Right lung (tissue), 10 donors: ENCODE measurements at places on chromosomes 7 and 10.

GRCh38 chr10:32318476-32318896 lies 28.5 kb downstream of the EPC1 start:
- no peak for DNase-seq

- DNase-seq, result no peak
These were observed 14.2 kb upstream of the NPTX2 start for GRCh38 chr7:98602755-98603398.

DNA sequence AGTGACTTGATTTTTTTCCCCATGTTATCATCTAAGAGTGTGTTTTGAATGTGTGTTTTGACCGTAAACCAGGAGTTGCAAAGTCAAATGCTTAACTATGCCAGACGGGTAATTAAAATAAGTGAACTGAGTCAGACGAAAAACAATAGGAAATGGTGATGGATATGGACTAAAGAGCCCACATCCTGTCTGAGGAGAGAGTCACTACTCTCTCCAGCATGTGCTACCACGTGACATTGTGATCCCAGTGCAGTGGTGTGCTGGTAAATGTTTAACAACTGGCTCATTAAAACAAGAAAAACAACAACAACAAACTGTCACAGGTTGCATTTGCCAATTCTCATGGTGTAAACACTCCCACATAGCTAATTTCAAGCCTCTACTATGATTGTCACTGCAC lies 164.3 kb downstream of the SUGCT start:
- no peak for DNase-seq

GRCh38 chr10:124066126-124066700 lies 27.2 kb downstream of the CHST15 start:
- no peak for DNase-seq

DNA sequence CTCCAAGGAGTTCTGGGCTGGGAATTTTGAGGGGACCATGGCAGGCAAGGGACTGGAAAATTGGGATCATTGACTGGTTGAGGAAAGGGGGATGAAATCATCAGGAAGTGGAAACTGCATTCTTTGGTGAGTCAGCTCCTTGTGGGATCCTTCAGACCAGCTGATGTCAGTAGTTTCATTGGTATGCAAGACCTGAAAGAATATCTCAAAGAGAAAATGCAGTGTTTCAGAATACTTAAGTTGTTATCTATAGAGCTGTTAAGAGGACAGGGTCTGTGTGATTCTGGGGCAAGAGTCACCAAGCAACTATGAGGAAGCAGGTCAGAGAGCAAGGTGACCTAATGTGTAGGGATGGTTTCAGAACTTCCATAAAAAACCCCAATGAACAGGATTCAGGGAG lies 595.9 kb upstream of the AUTS2 start:
- no peak for DNase-seq

GRCh38 chr7:129055294-129055816 lies 444 bp upstream of the TNPO3 start:
- no peak for DNase-seq

GRCh38 chr7:116315803-116316202 lies 105.5 kb downstream of the TES start:
- DNase-seq, result no peak

GRCh38 chr10:115084277-115084850 lies 8.8 kb upstream of the ATRNL1 start:
- no peak for DNase-seq

GRCh38 chr7:24854866-24855265 lies 97.6 kb upstream of the GSDME start:
- DNase-seq, result no peak

- DNase-seq, result no peak
These were observed 25.2 kb upstream of the PRR15 start for GRCh38 chr7:29538389-29538788.

DNA sequence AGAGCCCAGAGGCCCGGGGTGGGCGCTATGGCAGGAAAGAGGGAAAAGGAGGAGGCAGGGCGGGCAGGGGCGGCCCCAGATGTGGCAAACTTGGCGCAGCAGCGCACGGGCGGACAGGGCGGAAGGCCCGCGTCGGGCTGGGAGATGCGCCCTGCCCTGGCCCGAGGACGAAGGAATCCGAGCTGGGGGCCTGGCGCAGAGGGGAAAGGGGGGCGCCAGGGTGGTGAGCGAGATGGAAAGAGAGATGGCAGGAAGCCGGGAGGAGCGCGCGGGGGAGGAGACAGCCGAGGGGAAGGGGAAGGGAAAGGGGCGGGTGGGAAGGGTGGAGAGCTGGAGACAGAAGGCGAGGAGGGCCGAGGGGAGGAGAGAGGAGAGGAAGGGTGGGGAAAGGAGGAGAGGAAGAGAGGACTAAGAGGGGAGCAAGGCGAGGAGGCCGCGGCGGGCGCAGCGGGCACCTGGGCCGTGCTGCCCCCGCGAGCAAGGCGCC lies at the start of gene MARVELD1:
TSS of gene MARVELD1 (plus strand) at position 392 of the 487 bp plus-strand sequence. CDS start 147 bp downstream, outside the sequence.
- peak; percentile 87 for DNase-seq

- no peak for DNase-seq
These were observed 569.0 kb upstream of the SORCS1 start for GRCh38 chr10:107733328-107734130.

GRCh38 chr7:91446819-91447218 lies 182.6 kb downstream of the FZD1 start:
- DNase-seq, result no peak

- DNase-seq, result no peak
These were observed 24.6 kb downstream of the PRR15 start for GRCh38 chr7:29588212-29588611.

GRCh38 chr10:100621360-100622205 lies 85.8 kb downstream of the HIF1AN start:
- peak; percentile 13 for DNase-seq

- DNase-seq, result no peak
These were observed 15.9 kb upstream of the C10orf53 start for GRCh38 chr10:49663596-49663995.

- no peak for DNase-seq
These were observed 38.2 kb downstream of the LYZL1 start for GRCh38 chr10:29326886-29327745.

DNA sequence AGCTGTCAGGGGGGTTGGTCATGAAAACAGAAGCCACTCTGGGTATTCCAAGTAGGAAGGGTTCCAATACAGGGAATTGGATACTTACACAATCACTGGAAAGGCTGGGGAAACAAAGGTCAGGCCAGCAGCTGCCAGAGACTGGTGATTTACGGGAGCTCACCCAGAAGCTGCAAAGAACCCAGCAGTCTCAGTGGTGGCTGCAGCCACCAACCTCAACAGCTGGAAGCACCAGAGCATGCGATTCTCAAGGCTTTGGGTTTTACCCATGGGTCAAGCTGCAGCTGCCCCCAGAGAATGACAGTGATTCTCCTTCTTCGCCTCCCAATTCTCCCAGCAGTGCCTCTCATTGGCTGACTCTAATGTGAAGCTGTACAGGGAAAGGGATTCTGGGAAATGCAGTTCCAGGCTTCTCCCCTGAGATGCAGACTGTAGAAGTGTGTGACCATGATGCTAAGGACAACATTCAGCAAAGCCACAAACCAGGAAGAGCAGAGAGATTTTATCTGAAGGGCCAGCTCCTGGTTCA lies 107.2 kb upstream of the TCF7L2 start:
- no peak for DNase-seq

DNA sequence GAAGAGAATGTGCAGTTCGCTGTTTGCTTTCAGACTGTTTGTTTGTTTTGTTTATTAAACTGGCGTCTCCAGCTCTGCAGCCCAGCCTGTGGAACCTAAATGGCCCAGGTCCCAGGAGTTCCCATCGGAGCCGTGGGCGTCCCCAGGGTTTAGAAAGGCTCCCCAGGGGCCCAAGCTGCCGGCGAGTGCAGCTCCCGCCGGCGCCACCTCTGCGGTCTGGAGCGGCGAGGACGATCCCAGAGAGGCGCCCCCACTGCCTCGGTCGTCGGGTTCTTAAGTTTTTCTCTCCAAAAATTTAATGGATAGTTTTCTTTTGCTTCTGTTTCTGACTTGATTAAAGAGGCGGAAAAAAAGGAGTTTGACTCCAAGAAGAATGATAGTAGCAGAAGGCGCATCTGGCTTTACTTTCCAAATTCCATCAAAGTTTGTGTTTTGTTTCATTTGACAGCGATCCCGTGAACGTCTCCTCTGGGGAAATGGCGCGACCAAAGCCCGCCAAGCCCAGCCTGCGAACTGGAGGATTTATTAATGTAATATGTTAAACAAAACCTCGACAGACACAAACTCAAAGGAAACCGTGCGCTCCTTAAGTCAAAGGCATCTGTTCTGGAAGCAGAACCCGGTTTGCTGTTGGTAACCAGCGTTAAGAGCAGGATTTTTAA lies 718 bp upstream of the FZD1 start:
- no peak for DNase-seq

- DNase-seq, result no peak
These were observed 136.7 kb upstream of the ZNF746 start for GRCh38 chr7:149633976-149634945.

DNA sequence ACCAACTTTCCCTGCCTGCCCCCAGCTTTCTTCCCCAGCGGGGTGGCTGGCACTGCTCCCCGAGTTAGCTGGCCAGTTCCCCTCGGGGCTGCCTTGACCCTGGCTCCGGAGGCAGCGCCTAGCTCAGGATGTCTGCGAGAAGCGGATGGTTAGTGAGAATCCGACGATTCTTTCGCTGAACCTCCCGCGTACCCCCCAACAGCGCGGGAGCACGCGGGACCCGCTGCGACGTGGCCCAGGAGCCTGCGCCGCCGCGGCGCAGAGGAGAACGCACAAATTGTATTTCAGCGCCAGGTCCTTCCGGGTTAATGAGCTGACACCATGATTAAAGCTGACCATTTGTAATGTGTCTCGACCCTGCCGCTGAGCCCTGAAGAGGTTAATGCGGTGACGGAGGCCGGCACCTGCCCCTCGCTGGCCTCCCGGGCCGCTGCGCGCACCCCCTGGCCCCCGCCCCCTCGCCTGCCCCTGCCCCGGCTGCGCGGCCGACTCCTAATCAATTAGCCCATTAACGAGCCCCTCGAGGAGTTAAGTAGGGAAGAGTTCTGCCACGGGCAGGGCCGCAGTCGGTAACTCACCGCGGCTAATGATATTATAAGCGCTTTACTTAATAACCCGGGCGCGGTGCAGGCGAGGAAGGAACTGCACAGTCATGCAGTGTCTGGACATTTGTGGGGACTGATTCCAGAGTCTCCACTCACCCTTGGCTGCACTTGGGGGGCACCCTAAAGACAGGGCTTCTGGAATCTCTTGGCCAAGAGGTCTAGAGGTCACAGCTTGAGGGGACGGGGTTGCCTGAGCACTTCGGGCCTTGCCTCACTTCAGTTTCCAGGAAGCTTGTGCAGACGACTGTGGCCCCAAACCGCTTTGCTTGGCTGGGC lies 1.7 kb upstream of the HMX2 start:
- no peak for DNase-seq

- DNase-seq, result no peak
These were observed 280.2 kb upstream of the HGF start for GRCh38 chr7:82049891-82050533.

GRCh38 chr7:130144312-130145171 lies 60.7 kb downstream of the TMEM209 start:
- no peak for DNase-seq

DNA sequence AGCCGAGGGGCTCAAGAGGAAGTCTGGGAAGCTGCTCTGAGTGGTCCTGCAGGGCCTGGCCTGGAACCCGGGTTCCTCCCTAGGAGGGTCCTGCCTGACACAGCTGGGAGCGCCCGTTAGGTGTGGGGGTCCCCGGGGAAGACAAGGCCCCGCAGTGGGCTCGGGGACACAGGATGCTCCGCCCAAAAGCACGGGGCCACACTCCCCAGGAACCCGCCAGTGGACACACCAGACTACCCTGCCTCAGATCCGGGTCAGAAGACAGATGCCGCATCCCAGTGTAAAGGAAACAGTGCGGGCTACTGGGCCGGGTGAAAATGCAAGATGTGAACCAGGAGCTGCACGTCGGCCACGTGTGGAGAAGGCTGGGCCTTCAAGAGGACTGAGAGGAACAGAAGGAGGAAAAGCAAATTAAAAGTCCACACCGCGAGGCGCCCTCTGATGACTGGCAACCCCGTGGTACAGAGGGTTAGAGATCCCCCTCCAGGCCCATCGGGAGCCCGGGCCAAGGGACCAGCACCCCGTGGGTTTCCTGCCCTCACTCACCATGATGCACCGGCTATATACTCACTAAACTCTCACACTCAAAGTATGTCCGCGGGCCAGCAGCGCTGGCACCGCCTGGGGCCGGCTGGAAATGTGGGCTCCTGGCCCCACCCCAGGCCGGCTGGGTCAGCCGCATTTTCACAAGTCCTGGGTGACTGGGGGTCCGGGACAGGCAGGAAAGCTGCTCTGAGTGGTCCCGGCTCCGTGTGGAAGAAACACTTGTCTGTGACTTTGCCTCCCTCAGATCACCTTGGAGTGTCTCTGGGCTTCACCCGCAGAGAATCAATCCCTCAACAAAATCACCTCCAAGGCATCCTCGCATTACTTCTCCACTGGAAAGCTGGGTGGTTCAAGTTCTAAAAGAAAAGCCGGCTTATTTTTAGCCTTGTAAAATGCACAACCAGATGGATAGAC lies 6.1 kb downstream of the STK32C start:
- DNase-seq, result no peak

- DNase-seq, result no peak
These were observed 23.2 kb downstream of the DPCD start for GRCh38 chr10:101611096-101611905.

DNA sequence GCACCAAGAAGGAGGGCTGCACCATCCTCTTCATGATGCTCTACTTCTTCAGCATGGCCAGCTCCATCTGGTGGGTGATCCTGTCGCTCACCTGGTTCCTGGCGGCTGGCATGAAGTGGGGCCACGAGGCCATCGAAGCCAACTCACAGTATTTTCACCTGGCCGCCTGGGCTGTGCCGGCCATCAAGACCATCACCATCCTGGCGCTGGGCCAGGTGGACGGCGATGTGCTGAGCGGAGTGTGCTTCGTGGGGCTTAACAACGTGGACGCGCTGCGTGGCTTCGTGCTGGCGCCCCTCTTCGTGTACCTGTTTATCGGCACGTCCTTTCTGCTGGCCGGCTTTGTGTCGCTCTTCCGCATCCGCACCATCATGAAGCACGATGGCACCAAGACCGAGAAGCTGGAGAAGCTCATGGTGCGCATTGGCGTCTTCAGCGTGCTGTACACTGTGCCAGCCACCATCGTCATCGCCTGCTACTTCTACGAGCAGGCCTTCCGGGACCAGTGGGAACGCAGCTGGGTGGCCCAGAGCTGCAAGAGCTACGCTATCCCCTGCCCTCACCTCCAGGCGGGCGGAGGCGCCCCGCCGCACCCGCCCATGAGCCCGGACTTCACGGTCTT lies 1.9 kb downstream of the FZD1 start:
- DNase-seq, result peak; percentile 56

DNA sequence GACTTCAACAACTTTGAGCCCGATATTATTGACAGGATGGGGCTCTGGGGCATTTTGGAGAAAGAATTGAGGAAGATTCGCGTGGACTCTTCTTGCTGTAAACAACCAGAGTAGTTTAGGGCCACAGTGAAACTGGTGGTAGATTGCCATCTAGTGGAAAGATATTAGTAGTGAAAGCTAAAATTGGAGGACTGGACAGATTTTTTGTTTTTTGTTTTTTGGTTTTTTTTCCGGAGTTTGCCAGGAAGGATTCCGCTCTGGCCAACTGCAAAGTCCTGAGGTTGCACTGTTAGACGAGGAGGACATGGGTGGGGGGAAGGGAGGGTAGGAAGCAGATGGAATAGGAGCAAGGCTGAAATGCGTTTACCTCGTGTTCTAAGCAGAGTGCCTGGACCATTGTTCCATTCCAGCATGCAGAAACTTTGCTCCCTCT lies 11.7 kb downstream of the NOBOX start:
- peak; percentile 67 for DNase-seq
